Natural killer cell treated with Interleukin-12 subunit alpha and Interleukin-12 subunit beta and Interleukin-15 and Interleukin-18, amount 100 ng/mL, for 72 hours (primary cell): ENCODE measurements at places on chromosomes 3 and 15. TPM values are rescaled to one million over a fixed set of nuclear protein-coding genes. Genes with fewer than 3 reads are reported as not detected.

Gene DUOX1
- total RNA-seq, result not detected

Gene GOLGA8B
- total RNA-seq, result 234 TPM

Gene TM4SF4
- total RNA-seq, result not detected

Gene RTP3
- total RNA-seq, result not detected

Gene EPB42
- total RNA-seq, result not detected

Gene TMEM202
- total RNA-seq, result not detected

Gene FILIP1L
- 0.19 TPM for total RNA-seq

Gene ADGRG7
- total RNA-seq, result not detected

Gene GMNC
- not detected for total RNA-seq

Gene SLC28A2
- not detected for total RNA-seq

DNA sequence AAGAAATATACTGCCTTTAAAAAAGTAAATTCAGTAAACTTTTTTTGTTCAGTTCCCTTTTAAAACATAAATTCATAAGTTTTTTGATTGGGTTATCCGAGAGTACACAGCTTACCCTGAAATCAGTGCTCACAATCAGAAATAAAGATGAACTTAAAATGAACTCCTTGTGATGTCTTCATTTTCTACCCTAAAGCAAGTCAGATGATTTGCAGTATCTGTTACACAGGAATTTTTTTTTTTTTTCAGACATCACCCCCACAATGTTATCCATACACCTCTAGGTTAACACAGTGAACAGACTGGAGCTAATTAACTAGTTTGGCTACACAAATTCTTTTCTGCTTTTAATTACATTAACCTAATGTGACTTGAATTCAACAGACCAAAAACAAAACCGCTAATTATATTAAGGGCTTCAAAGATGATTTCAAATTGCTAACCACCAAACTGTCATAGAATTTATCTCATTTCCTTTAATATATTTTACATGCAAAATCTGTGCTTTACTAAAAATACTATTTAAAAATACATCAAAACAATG, 1042.0 kb downstream of the ROBO1 start:
- DNase-seq, result no peak

DNA sequence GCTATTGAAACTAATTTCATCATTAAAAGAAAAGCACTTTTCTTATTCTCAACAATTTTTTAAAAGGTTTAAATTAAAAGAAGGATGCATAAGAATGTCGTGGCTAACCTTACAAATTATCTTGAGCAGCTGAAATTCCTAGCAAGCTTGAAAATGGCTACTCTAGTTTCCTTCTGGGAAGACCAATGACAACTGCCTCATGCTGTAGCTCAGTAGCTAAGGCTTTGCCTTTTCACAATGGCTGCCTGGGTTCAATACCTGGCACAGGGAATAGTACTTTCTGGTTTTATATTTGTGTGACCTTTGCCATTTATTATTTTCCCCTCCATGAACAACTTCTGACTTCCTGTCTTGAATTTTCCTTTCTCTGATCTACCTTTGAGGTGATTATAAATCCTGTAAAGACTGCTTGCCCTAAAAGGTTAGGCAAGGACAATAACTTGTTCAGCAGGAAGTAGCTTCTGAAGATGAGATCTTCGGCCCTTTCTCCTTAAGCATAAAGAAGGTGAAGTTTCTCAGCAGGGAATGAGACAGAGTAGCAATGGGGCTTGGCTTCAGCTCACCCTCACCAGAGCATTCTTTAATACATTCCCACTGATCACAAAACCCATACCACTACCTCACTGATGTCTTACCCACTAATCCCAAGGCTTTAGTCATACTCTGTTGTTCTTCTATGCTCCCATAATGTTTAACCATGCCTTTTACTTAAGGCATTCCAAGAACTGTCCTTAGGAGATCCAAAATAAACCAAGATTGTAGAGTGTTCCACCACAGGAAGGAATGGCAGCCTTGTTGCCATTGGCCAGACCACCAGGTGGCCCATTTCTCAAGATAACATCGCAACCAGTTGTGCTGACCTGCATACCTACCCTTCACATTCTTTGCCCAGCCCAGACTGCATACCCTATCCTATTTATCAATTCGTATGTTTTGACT, 276.8 kb downstream of the ULK4 start:
- DNase-seq, result no peak

DNA sequence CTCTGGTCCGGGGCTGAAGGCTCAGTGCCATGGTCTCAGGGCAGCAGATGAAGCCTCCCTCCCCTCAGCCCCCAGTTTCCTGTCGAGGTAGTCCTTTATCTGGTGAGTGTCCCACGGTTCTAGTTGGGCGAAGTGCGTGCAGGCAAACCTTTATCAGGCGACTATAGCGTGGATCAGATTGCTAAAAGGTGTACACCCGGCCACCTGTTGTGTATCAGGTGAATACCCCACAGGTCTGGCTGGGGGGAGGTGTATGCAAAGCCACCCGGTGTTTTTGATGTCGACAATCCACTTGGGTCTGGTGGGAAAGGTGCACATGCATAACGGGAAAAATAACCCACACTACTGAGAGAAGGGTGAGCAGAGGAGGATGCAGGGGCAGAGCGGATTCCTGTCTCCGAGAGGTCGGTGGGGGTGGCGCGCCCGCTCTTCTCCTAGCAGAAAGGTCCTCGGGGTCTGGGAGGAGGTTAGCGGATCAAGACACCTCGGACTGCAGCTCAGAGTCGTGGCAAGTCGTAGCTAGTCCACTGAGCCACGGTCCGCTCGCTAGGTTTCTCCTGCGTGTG, 507 bp downstream of the SLC12A6 start:
- DNase-seq, result no peak

- DNase-seq, result no peak
Observed at GRCh38 chr3:103055021-103055520, 620.3 kb downstream of the ZPLD1 start.

GRCh38 chr15:65208647-65209046, 2.6 kb downstream of the CILP start:
- no peak for DNase-seq

- DNase-seq, result no peak
Observed at GRCh38 chr3:133620066-133620784, 41.5 kb downstream of the TOPBP1 start.

GRCh38 chr15:39413558-39413957, 167.3 kb upstream of the THBS1 start:
- DNase-seq, result no peak

GRCh38 chr3:159792070-159792469, 196.6 kb upstream of the IL12A start:
- DNase-seq, result no peak

GRCh38 chr3:160278210-160278609, 53.0 kb downstream of the C3orf80 start:
- DNase-seq, result no peak

DNA sequence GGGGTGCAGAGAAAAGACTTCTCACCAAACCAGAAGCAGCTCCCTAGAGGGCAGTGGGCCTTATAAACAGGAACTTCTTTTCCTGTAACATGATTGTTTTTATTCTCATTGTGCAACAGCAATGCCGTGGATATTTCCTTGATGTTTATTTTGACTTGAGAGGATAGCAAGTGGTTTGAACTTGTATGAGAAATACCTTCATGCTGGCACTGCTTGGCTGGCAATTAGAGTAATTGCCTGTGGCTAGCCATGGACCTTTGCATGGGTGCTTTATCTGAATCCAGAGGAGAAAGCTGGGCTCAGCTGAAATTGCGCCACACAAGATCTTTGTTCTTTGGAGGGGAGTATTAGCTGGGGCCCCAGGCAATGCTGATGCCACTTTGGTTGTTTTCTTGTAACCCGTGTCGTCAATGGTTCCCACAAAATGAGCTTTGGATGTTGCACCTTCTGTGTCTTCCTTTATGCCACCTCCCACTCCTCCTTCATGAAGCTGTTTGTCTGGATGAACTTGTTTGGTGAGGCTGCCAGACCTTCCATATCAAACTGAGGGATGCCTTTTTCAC, 37.9 kb downstream of the CMTM8 start:
- DNase-seq, result no peak

- peak; percentile 31 for DNase-seq
Observed at GRCh38 chr15:101089579-101090427, 162.0 kb downstream of the CHSY1 start.

GRCh38 chr3:150913133-150913922, 8.1 kb upstream of the MINDY4B start:
- no peak for DNase-seq

- no peak for DNase-seq
Observed at GRCh38 chr3:29354894-29355293, 74.0 kb downstream of the RBMS3 start.

- no peak for DNase-seq
Observed at GRCh38 chr3:138213398-138214085, 26.4 kb downstream of the ARMC8 start.

DNA sequence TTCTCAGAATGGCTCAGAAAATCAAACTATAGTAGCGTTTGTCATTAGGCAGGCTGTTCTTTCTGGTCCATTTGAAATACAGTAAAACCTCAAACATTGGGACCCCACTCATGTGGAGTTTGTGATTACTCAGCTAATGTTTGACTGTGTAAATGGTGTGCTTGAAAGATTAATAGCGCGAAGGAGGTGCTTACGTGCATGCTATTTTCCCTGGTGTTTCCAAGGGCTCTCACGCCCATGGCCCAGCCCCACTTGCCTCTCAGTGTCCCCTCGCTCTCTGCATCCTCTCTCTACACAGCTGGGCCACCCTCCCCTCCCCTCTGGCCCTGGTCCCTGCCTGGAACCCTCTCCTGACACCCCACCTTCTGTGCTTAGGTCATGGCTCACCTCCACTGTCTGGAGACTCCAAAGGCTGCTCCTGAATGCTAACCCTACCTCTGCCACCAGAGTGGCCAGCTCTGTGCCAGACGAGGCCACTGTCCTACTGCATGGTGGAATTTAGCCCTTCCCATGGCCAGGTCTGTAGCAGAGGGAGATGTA, 194.2 kb downstream of the PLCL2 start:
- DNase-seq, result no peak

GRCh38 chr3:166187237-166187636, 350.0 kb upstream of the BCHE start:
- DNase-seq, result no peak

GRCh38 chr3:150682824-150683223, 20.9 kb downstream of the ERICH6 start:
- no peak for DNase-seq

DNA sequence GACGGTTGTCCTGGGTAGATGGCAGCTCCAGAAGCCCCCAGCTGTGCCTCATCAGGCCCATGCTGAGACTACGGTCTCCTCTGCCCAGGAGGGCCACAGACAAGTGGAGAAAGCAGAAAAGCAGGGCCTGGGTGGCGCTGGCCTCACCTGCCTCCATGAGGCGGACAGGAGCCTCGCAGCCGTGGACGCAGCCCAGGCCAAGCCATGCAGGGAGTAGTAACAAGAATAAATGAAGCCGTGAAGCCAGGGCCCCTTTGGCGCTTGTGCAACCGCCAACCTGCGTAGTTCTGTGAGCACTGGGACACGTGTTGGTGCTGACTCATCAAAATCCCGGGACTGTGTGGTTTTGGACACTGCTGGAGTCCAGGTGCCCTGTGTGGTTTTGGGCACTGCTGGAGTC, 12.3 kb upstream of the MUC4 start:
- DNase-seq, result no peak
